ENCODE measurements at places on chromosomes 12 and 14. TPM values are rescaled to one million over a fixed set of nuclear protein-coding genes. Genes with fewer than 3 reads are reported as not detected.

Gene ANKRD33
- polyA plus RNA-seq, result 0.09 TPM

Gene POTEG
- polyA plus RNA-seq, result not detected

Gene LBHD2
- polyA plus RNA-seq, result not detected

Gene BMAL2
- 1.0 TPM for polyA plus RNA-seq

Gene PIWIL1
- polyA plus RNA-seq, result 0.28 TPM

Gene MYH7
- 503 TPM for polyA plus RNA-seq

Gene CCDC196
- polyA plus RNA-seq, result not detected

Gene KRT77
- not detected for polyA plus RNA-seq

Gene TMPRSS12
- not detected for polyA plus RNA-seq

Gene CLEC1B
- 0.41 TPM for polyA plus RNA-seq

Gene SIX4
- polyA plus RNA-seq, result 24.6 TPM

Gene SMCO2
- not detected for polyA plus RNA-seq

Gene P3H3
- 46.6 TPM for polyA plus RNA-seq

Gene WSCD2
- 2.3 TPM for polyA plus RNA-seq

Gene TAS2R9
- polyA plus RNA-seq, result not detected

Gene B3GNT4
- polyA plus RNA-seq, result 0.75 TPM

Gene SART3
- polyA plus RNA-seq, result 36.4 TPM

Gene PCED1B
- polyA plus RNA-seq, result 0.92 TPM

Gene MGAT4C
- 0.34 TPM for polyA plus RNA-seq

Gene CFAP251
- 2.1 TPM for polyA plus RNA-seq

Gene KSR2
- polyA plus RNA-seq, result 0.14 TPM

Gene KRT3
- 0.13 TPM for polyA plus RNA-seq

Gene STYK1
- polyA plus RNA-seq, result 0.12 TPM

Gene SLC10A1
- polyA plus RNA-seq, result not detected

Gene DDX11
- 28.1 TPM for polyA plus RNA-seq

Gene SERPINA9
- not detected for polyA plus RNA-seq

Gene OVCH1
- 0.48 TPM for polyA plus RNA-seq

Gene ITGA7
- 195 TPM for polyA plus RNA-seq

Gene SYCP3
- polyA plus RNA-seq, result 0.48 TPM

Gene NRIP2
- polyA plus RNA-seq, result 6.3 TPM

Gene TESPA1
- polyA plus RNA-seq, result 0.53 TPM

Gene GARIN6
- not detected for polyA plus RNA-seq

Gene DNAJC22
- polyA plus RNA-seq, result 0.26 TPM

Gene DNAI7
- polyA plus RNA-seq, result 0.78 TPM

Gene IFNG-AS1
- 0.31 TPM for polyA plus RNA-seq

Gene SIRT4
- polyA plus RNA-seq, result 3.4 TPM

Gene MOAP1
- polyA plus RNA-seq, result 22.8 TPM

Gene MARS1
- polyA plus RNA-seq, result 82.0 TPM

Gene GPRC5D
- polyA plus RNA-seq, result 0.81 TPM

Gene ADSS1
- polyA plus RNA-seq, result 68.7 TPM

Gene SMARCC2
- polyA plus RNA-seq, result 53.3 TPM

Gene PTCSC3
- not detected for polyA plus RNA-seq

Gene SLC41A2
- 3.7 TPM for polyA plus RNA-seq

Gene TMX1
- 28.8 TPM for polyA plus RNA-seq

Gene COX8C
- 0.25 TPM for polyA plus RNA-seq

Measured in muscle of leg (tissue), 16 donors.